ENCODE measurements at places on chromosomes 16 and 17. TPM values are rescaled to one million over a fixed set of nuclear protein-coding genes. Genes with fewer than 3 reads are reported as not detected.
A peak's percentile ranks its signal among the peaks of the same experiment; 100 is the strongest.

SLC6A2 gene
- total RNA-seq, result 0.18 TPM

GALR2 gene
- not detected for total RNA-seq

DNA sequence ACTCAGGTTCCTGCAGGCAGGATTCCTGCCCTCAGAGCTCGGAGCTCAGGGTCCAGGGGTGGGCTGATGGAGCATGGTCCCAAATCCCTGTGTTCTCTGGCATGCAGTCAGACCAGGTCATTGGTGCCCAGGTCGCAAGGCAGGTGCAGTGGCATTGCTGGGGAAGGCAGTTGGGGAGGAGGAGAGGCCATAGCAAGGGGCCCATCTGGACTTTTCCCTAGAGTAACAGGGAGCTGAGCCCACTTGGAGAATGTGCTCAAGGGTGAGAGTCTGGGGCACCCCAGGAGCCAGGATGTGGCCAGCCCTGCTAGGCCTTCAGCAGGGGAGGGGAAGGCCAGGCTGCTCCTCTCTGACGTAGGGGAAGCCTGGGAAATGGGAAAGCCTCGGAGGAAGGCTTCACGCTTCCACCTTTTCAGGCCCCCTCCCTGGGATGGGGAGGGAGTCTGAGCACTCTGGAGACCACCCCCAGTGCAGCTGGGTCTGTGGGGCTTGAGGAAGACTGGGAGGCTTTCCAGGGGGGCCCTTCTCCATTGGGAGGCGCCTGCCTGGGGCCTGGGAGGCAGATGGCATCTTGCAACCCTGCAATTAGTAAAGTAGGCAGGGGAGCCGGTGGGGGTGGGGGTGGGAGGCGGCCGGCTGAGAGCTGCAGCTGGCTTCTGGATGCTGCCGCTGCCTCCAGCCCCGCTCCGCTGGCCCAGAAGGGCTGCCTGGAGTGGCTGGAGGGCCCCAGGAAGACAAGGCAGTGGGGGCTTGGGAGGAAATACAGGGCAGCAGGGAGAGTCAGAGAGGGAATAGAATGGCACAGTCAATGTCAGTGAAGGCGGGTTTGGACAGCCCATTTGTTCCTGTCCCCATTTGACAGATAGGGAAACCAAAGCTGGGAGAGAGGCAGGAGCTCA is 21.1 kb upstream of the DOK4 start:
- H3K4me1 ChIP-seq, result peaks cover 71% of the 10 kb centered on the region
- H3K36me3 ChIP-seq, result peaks cover 2% of the 10 kb centered on the region
- no peak for DNase-seq
- no peak overlapping the region for H3K4me3 ChIP-seq
- H3K27me3 ChIP-seq, result no peaks in the 10 kb centered on the region

GRCh38 chr17:63477480-63478440 is 899 bp downstream of the ACE start:
- H3K4me1 ChIP-seq, result peaks cover 21% of the 10 kb centered on the region
- H3K4me3 ChIP-seq, result peak overlapping the region; percentile 79
- no peaks in the 10 kb centered on the region for H3K36me3 ChIP-seq
- no peak overlapping the region for H3K27ac ChIP-seq
- H3K27me3 ChIP-seq, result peaks cover 40% of the 10 kb centered on the region
- no peak for DNase-seq

Data from mesothelial cell of epicardium (in vitro differentiated cells).